ENCODE measurements at places on chromosomes 2 and 18.

DNA sequence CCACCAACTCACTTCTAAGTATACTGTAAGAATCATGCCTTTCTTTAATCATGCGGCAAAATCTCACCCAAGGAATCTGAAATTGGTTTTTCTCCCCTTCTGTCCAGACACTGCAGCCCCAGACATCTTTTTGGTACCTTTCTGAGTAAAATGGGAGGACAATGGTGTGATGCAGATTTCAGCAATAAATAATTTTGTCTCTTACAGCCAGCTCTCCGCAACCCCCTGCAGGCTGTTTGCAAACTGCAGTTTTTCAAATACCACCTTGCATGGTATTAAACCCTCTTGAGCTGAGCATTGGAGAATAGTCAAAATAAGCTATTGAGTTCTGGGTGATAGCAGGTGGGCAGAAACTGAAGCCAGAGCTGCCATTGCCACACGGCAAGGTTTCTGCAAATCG lies 32.2 kb downstream of the GPR39 start:
- no peak for DNase-seq

GRCh38 chr2:105278654-105279053 lies 37.1 kb downstream of the GPR45 start:
- no peak for DNase-seq

DNA sequence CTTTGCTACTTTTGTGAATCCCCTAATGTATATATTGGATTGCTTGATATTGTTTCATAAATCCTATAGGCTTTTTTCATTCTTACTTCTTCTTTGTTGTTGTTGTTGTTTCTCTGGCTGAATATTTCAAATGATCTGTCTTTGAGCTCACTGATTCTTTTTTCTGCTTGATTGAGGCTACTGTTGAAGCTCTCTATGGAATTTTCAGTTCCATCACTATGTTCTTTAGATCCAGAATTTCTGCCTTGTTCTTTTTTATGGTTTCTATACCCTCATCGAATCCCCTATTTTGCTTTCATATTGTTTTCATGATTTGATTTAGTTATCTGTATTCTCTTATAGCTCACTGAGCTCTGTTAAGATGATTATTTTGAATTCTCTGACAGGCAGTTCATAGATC lies 24.6 kb upstream of the RASGRP3 start:
- no peak for DNase-seq

GRCh38 chr2:216971593-216971992 lies 111.7 kb upstream of the TNP1 start:
- no peak for DNase-seq

GRCh38 chr2:12397854-12398253 lies 318.9 kb upstream of the TRIB2 start:
- no peak for DNase-seq

- DNase-seq = no peak
Observed at GRCh38 chr2:1976728-1977416, 232.6 kb upstream of the PXDN start.

DNA sequence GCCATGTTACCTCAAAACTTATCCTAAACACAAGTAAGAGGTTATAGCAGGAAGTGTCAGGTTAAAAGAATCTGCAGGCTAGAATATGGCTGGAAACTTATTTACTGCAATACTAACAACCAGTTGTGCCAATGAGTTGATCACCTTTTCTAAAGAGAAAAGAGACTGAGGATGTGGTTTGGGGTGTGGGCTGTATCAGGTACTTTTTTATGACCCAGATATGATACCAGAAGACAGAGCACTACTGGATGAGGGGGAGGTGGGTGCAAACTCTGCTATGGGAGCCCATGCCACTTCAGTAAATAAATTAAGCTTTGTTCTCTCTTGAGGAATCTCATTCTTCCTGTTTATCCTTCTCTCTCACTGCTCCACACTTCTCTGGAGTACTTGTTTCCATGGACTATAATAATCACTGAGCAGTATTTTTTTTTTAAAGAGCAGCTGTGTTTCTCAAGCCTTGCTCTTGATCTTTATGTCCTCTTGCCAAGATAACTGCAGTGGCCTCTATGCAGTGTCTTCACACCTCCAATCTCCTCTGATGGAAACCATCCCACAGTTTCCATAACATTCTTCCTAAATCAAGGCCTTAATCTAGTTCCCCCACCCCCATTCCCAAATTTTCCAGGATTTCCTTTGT lies 51.2 kb upstream of the NOSTRIN start:
- no peak for DNase-seq

GRCh38 chr2:70425682-70426301 lies 123.9 kb upstream of the FAM136A start:
- DNase-seq = no peak

All from activated CD4-positive, CD25-positive, alpha-beta regulatory T cell treated with anti-CD3 and anti-CD28 coated beads, Interleukin-2, amount 50 U/mL, for 72 hours (primary cell).